ENCODE measurements at places on chromosomes 2 and 18.

DNA sequence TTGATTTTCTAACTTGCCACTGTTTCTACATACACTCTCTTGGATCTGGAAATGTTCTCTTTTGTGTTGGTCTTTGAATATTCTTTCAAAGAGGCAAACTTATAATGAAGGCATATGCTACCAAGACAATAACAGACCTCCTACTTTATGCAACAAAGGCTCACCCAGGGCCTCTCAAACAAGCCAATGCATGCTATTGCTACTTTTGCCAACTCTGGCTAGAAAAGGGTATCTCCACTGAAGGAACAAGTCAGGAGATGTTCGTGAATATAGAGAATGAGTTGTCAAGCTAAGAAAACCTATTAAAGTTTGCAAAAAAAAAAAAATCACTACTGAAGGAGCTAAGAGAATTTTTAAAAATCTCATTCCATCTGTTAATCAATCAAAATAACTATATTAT is 15.9 kb upstream of the DSG2 start:
- no peak for DNase-seq

GRCh38 chr2:86747711-86748639 is 27.9 kb downstream of the RMND5A start:
- no peak for DNase-seq

DNA sequence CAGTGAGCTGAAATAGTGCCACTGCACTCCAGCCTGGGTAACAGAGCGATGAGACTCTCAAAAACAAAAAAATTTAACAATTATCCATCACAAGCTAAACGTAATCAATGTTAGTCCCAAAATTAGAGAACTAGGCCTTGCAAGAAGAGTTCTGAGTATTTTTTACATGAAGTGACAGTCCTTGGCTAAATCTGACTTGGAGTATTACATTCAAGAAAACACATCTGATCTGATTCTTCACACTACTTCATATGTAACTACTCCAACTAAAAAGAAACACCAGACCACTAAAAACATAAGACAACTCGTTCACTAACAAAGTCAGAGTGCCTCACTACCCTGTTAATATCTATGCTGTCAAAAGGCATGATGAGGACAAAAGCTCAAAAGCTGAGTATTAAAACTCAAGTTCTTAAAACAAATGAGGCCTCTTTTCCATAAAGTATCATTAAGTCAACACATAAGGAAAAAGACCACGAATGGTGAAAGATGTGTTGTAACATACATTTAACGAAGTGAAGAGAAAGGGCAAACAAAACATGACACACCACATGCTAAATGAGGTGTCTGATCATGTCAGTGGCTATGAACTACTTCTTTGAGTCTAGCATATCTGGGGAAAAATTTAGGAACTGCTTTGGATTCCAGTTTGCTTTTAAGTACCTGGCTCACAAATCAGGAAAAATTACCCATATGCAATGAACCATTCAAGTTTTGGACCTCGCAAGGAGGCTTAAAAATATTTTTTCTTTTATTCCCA is 42.4 kb downstream of the TRIP12 start:
- DNase-seq, result no peak

DNA sequence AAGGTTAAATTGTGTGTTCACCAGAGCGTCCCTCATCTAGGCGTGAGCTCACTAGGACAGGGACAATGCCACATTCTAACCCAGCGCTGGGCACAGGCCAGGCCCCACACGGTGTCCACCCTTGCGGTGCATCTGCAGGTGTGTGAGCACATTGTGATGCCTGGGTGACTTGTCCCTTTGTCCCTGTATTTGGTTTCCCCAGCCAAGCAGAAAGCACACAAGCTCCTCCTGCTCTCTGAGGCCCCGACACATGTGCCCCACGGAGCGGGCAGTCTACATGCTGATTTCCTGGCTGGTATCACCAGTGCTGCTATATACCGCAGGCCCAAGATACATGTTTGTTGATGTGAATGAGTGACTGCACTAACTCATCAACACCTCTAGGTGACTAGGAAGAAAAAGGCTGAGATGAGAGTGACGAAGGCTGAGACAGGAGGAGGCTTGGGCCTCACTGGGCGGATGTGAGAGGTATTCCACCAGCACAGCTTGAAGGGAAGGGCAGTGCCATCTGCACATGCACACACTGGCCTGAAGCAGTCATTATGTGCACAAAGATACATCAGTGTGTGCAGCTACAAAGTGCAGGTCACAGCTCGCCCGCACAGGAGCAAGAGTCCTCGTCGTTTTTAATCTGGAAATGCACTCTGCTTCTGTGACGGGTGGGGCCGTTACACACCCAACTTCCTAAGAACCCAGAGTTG is 205.9 kb downstream of the EIPR1 start:
- DNase-seq, result no peak

DNA sequence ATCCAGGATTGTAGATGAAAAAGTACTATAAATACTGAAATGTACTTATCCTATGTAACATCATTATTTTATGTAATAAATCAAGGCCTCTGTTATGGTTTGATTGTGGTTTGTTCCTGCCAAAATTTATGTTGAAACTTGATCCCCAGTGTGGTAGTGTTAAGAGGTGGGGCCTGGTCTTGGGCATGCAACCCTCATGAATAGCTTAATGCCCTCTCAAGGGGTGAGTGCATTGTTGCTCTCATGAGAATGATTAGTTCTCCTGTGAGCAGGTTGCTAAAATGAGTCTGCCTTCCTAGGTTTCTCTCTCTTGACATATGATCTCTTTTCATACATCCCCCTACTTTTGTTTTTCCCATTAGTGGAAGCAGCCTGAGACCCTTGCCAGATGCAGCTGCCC is 915.4 kb downstream of the TSN start:
- no peak for DNase-seq

- no peak for DNase-seq
These were observed 255.1 kb downstream of the RND3 start for GRCh38 chr2:150232321-150232720.

DNA sequence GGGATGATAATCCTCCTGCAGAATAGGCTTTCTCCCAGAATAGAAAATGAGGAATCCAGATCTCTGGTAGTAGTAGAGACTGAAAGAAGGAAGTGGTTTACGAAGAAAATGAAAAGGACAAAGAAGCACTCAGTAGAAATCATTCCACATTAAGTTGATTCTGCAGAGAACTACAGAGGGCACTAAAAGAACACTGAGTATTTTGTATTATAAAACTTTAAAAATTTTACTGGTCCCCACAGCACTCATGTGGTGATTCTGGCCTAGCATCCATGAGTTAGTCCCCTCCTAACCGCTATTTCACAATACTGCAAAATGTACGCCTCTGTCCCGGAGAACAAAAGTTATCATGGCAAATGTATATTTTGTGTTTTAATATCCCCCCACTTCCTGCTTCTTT is 42.9 kb upstream of the SLC35F5 start:
- DNase-seq, result no peak

DNA sequence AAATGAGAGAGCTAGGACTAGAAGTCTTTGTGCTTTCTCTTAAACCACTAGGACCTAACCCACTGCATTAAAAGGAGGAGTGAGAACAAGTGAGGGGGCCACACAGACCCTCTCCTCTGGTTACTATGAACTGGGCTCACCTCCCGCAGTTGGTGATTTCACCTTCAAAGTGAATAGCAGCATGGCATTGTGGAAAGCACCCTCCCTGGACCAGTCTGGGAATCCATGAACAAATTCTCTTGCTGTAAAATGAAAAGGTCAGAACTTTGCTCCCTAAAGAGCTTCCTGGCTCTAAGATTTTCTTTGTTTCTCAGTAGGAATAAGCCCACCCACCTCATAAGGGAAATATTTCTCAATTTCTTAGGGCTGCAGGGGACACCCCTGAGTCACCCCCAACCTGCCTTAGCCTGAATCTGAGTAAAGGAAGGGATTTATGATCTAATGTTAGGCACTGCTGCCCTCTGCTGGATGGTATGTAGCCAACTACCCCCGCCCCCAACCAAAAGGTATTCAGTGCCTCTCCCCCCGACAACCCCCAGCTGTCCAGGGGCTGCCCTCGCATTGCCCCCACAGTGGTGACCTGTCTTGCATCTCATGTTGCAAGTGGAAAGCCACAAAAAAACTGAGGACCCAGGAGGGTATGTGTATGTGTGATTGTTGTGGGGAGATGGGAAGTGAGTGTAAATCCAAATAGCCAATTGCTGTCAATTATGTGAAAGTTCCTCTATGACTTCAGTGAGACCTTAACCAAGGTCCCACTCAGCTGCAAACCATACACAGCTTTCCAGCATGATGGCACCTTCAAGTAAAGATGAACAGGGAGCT is 230.9 kb upstream of the SLC14A2 start:
- DNase-seq, result peak; percentile 15

DNA sequence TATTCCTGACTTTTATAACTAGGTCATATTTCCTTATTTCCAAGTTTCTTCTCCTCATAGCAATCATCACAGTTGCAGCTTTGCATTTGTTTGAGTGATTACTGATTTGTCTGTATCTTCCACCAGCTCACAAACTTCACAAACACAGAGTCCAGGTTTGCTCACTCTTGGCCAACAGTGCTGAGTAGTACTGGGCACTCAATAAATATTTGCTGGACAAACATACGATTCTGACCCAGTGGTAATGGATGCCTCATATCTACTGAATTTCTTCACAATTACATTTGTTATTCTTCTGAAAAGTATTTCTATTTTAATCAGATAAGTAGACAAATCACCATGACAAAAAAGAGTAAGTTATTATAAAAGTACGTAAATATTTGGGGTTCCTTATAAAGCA is 516.3 kb downstream of the TDRD15 start:
- no peak for DNase-seq

GRCh38 chr2:8639122-8639635 is 42.7 kb upstream of the ID2 start:
- no peak for DNase-seq

DNA sequence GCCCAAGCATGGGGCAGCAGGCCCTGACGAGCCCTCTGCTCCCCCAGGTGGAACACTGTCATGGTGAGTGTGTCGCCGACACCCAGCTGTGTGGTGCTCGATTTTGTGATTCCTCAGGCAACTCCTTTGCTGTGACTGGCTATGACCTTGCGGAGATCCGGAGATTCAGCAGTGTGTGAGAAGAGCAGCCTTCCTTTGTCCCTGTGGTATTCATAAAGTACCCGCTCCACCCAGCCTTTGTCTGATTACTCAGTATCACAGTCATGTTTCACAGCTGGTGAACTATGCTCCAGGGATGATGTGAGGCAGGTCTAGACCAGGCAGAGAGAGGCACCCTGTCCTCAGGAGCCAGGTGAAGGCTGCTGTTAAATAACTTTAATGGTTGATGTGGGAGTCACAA is 4.0 kb downstream of the WDR54 start:
- no peak for DNase-seq

DNA sequence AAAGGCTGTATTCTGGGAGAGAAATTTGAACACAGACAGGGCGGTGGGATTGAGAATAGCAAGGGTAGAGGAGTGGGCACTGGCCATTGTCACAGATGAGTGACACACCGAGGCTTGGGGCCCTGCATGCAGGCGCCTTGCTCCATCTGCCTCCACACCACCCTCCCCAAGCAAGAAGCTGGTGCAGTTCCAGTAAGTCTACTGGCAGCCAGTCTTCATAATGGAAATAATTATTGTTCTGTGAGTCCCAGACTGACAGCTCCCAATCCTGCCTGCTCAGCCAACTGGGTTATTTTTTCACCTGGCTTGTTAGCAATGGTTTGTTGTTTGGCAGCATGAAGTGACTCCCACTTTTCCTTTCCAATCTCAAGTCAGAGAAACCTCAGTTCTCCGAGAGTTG is 13.0 kb downstream of the TTC32 start:
- DNase-seq, result no peak

DNA sequence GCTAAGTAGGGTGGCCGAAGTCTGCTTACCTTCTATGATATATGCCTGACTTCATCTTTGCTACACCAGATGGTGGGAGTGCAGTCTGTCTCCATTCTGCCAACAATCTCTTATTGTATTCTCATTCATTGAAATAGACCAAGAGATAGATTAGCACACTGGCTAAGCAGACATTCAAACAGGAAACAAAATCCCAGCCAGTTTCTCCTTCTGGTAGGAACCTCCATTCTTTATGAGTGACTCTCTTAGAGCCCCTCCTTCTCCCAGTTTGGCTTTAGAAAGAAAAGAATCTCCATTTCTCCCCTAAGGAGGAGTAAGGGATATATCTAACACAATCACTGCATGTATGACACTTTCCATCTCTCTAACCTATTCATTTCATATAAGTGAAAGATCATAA is 118.9 kb upstream of the COL5A2 start:
- DNase-seq, result no peak

GRCh38 chr2:159176555-159176954 is 109.9 kb downstream of the WDSUB1 start:
- DNase-seq, result no peak

GRCh38 chr18:60147323-60147722 is 225.3 kb downstream of the MC4R start:
- no peak for DNase-seq

DNA sequence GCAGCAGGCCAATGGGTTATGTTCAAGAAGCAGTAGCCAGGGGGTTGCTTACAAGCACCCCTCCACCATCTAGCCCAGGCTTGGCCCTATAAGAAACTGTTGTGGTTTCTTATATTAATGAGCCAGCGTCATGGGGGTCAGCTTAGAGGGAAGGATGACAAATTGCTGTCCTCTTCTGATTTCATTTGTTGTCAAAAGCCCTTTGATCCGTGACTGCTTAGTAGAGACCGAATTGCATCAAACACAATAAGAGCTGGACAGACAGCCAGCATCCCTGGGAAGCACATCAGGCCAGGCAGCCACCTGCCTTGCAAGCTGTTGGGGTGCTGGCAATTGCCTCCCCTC is 206.6 kb upstream of the SETBP1 start:
- peak; percentile 13 for DNase-seq

- no peak for DNase-seq
These were observed 14.1 kb downstream of the BBS5 start for GRCh38 chr2:169493360-169493759.

GRCh38 chr2:177260379-177260778 is 4.1 kb downstream of the NFE2L2 start:
- no peak for DNase-seq

DNA sequence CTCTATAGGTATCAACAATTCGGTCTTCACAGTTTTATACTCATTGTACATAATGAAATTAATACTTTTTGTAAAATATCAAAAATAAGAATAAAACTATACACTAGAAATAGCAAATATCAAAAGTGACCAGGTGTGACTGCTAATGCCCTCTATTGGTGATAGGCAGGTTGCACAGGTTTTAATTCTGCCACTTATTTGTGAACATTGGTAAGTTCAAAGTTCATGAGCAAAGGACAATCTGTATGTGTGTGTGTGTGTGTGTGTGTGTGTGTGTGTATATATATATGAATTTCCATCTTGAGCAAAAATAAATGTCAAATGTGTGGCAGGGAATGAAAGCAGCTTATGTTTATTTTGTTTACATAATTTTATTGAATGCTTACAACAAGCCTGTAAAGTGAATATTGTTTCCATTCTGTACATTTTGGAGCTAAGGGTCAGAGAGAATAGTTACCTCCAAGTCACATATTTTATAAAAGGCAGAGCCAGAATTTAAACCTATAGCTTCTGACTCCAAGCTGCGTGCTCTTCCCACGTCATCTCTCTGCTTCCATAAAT is 537.4 kb downstream of the CPS1 start:
- no peak for DNase-seq

GRCh38 chr2:144310484-144310883 is 209.4 kb downstream of the ZEB2 start:
- DNase-seq, result no peak
